Lung microvascular endothelial cell (primary cell): ENCODE measurements at places on chromosomes 2 and 18. TPM values are rescaled to one million over a fixed set of nuclear protein-coding genes. Genes with fewer than 3 reads are reported as not detected.

DNA sequence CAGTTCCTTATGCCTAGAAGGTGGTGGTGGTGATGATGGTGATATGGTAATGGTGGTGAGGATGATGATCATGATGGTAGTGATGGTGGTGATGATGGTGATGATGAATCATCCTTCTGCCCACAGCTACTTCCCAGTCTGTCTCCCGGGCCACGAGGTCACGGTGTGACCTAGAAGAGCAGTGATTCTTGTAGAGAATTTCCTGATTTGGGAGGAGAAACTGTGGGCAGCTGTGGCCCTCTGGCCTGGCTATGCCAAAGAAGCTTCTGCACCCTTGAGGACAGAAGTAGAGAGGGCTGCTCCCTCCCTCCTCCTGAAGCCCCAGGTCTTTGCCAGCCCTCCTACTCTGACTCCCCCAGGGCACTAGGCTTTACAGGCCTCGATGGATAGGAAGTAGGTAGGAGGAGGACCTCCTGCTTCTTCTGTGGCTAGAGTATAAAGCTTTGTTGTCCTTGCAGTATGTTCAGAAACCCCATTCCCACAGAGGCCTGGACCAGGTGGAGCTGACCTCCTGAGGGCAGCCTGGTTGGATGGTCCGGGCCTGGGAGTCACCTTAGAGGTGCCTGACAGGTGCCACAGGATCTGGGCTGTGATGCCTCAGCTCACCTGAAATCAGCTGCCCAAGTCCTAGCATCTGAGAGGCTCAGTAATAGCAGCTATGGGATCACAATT is 57.9 kb upstream of the EPAS1 start:
- DNase-seq: no peak

GRCh38 chr2:96926791-96927190 is 56.9 kb upstream of the SEMA4C start:
- DNase-seq: no peak

- no peak for DNase-seq
These were observed 3.5 kb downstream of the CPO start for GRCh38 chr2:206942592-206943478.

The GPR55 gene
- total RNA-seq: not detected in 2 replicates

The ORC2 gene
- 13.9 and 16.9 TPM in 2 replicates for total RNA-seq

The LRP2 gene
- not detected in 2 replicates for total RNA-seq

GRCh38 chr2:157443090-157443489 is 799 bp downstream of the CYTIP start:
- DNase-seq: no peak

The DAW1 gene
- total RNA-seq: 0.20 and 0.22 TPM in 2 replicates

The NPAS2 gene
- 4.8 and 11.7 TPM in 2 replicates for total RNA-seq

GRCh38 chr2:16198166-16198912 is 258.0 kb downstream of the MYCN start:
- no peak for DNase-seq

The GPR155 gene
- total RNA-seq: 0.65 and 0.99 TPM in 2 replicates

DNA sequence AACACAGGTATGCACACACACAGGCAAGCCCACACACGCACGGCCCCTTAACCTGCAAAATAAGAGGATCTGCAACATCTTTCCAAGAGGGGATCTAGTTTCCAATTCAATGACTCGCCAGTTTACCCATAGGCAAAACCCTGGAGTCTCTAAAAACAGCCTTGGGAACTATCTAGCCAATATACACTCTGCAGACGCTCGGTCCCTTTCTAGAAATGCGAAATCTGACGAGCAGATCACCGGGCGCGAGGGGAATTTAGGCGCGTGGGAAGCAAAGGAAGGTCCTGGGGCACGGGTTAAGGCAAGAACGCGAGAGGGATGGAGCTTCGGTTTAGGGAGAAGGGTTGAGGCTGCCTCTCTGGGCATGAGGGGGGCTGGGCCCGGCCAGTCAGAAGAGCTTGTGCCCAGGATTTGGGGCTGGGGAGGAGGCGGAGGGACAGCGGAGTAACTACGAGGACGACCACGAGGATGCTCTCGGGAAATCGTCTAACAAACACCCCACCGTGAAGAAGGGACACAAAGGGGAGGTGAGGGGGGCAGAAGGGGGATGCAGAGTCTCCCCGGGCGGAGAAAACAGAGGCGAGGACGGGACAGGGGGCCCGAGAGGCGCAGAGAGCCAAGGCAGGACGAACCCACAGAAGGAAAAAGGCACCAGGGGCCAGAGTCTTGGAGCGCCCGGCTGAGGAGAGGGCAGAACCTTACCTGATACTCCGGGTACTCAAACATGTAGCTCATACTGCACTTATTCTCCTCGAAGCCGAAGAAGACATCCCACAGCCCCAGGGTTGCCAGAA is 542 bp downstream of the PGAP1 start:
- peak; percentile 30 for DNase-seq

GRCh38 chr2:26461601-26462023 is 16.3 kb downstream of the OTOF start:
- DNase-seq: no peak

The RGPD4 gene
- not detected in 2 replicates for total RNA-seq

The ANKRD23 gene
- total RNA-seq: 0.44 and 0.79 TPM in 2 replicates

The MRO gene
- not detected in 2 replicates for total RNA-seq

DNA sequence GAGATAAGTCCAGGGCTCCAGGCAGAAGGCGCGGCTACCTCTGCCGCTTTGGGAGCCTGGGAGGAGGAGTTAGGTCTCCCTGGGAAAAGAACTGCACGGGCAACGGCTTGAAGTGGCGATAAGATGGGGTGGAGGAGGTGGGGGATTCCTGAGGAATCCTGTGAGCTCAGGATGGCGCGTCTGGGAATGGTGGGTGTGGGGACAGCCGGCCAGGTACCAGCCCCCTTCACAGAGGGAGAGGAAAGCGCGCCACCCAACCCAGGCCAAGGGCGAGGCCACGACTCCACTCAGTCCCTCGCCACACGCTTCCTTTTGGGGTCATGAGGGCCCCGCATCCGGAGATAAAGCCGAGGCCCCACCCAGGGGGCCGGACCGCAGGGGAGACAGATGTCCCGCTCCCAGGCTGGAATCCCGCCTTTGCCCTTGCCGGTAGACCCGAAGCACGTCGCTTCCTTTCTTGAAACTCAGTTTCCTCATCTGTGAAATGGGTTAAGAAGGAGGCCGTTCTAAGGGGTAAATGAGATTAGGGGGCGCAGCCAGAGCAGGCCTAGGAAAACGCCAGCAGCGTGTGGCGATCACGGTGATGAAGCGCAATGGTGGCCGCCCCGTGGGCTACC is 1.7 kb upstream of the CTDSP1 start:
- DNase-seq: peak; percentile 59

- DNase-seq: no peak
These were observed 363.8 kb downstream of the LRP1B start for GRCh38 chr2:141767051-141767450.

The EHD3 gene
- total RNA-seq: 2.4 and 6.7 TPM in 2 replicates

- no peak for DNase-seq
These were observed 427.9 kb upstream of the POU3F3 start for GRCh38 chr2:104425850-104426595.

DNA sequence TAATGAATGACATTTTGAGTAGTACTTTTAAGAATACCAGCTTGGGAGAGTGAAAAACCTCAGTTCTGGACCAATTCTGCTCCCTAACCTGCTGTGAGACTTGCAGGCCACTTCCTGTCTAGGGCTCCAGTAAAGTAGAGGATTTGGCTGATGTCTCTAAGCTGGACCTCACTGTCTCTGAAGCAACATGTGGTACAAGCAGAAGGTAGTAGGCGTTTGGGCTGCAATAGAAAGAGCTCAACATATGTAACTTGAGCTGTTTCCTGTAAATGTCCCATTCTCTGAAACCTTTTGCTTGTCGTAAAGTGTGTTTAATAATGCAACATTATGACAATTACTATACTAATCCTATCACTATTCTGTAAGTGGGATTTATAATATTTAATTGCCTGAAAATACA is 213.1 kb downstream of the MYO3B start:
- no peak for DNase-seq

GRCh38 chr2:203025592-203025991 is 10.9 kb downstream of the NBEAL1 start:
- no peak for DNase-seq

DNA sequence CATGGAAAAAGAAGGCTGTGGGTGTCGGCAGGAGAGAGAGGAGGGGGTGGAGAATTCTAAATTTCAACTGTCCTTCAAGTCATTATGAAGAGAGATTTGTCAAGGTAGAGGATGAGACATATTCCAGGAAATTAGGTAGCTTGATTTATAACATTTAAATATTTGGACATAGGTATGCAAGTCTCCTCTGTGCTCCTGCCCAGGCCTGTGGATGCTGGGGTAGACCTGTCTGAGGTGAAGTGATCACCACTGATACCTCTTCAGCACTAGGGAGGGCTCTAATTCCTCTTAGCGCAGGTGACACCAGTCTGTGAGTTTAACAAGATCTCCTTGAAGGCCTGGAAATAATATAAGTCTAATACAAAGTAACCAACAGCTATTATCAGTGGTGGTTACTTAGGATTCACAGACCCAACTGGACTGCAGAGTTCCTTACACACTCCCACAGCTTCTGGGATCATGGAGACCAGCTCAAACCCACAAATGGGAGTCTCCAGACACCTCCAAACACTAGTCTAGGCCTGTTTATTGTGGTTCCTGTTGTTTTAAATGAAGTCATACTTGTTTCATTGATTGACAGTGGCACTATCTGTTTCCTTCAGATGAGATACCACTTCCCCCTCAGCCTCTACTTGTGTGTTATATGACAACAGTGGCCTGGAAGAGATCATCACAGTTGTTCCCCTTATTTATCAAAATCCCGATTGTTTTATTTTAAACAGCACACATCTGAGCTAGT is 104.1 kb upstream of the ITPRID2 start:
- DNase-seq: peak; percentile 54

- no peak for DNase-seq
These were observed 85.6 kb downstream of the MIB1 start for GRCh38 chr18:21826196-21826595.

DNA sequence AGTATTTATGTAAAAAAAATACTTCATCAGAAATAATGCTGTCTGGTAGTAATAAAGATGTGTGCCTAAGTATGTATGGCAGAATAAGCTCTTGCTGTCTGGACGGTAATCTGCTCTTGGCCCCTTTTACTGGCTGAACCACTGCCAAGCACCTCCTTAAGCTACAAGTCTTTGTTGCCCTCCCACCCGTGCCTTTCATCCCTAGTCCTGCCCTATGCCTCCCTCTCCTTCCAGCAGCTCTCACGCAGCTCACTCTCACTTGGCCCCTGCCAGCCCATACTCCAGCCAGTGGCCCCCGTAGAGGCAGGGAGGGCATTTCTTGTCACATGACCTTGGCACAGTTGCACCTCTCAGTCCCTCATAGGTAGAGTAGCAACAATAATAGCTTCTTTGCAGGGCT is 54.5 kb upstream of the NPAS2 start:
- DNase-seq: no peak

The SOWAHC gene
- total RNA-seq: 4.6 and 11.5 TPM in 2 replicates

- DNase-seq: no peak
These were observed 364.5 kb upstream of the RGPD4 start for GRCh38 chr2:107462181-107462580.

The ASPRV1 gene
- total RNA-seq: under 0.01 TPM in 2 replicates

DNA sequence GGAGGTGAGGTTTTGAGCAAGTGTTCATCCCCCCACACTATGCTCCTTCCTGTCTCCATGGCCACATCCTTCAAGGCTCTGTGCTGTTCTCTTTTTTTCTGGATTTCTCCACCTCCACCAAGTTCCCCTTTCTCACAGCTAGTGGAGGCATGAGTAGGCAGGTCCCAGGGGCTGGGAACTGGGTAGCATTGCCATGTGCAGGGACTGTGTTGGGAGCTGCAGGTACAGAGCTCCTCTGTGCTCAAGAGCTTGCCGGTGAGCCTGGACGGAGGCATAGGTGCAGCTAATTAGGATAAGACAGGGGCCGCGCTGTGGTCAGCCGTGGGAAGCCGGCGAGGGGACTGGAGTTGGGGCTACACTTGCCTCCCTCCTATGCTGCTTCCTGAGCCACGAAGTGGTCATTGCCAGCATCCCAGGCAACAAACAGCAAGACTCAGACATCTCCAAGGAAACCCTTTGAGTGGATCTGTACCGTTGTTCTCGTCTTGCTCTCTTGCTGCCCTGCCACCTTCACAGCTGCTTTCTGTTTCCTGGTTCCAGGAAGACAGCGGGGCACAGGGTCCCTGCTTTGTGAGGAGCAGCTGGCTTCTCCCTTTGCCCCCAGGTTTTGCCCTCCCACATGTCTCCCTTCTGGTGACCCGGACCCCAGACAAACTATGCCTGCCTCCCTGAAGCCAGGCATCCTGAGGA is 36.9 kb downstream of the ATOH8 start:
- DNase-seq: no peak

DNA sequence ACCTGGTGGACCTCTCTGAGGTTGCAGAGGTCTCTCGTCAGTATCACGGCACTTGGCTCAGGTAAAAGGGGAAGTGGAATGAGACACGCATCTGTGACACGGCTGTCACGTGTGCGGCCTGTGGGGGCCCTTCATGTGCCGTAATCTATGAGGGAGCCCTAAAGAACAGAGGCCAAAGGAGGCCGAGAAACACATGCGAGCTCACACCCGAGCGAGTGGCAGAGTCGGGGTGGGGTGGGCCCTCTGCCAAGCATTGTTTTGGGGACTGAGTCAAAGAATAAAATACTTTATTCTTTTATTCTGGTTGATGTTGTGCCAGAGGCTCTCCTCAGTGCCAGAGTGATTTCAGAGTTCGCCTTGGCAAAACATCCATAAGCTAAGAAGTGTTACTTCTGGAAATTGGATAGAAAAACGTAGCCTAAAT is 43.3 kb downstream of the PLB1 start:
- peak; percentile 33 for DNase-seq

- DNase-seq: no peak
These were observed 66.6 kb downstream of the PPP4R1 start for GRCh38 chr18:9547782-9548181.

The WNT6 gene
- not detected in 2 replicates for total RNA-seq

The REG3G gene
- not detected in 2 replicates for total RNA-seq

The GCG gene
- total RNA-seq: not detected in 2 replicates

The CD8B2 gene
- total RNA-seq: not detected in 2 replicates

DNA sequence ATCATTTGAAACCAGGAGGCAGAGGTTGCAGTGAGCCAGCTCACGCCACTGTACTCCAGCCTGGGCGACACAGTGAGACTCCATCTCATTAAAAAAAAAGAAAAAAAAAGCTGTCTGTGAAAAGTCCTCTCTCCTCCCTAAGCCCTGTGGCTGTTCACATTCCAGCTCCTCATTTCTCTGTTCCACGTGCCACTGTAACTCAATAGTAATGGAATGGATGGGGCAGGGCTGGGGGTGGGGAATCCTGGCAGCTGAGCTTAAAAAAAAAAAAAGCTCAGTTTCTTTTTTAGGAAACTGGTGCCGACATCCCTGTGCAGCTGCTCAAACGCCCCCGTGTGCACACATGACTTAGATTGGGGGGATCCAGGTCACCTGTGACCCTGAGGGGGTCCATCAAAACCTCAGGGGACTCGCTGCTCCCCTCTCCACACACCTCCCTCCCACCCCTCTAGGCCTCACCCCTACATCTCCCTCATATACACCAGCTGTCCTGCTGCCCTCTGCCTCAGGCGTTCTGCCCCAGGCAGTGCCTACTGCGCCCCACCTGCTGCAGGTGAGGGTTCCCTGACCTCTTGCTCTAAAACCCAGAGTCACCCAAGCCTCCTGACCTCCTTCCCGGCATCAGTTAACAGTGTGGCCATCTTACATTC is 255.4 kb downstream of the AGAP1 start:
- no peak for DNase-seq

- DNase-seq: no peak
These were observed 52.8 kb upstream of the RAB12 start for GRCh38 chr18:8556424-8556823.
